ENCODE measurements at places on chromosomes 16 and 17.

GRCh38 chr16:3094289-3095027 is 4.6 kb downstream of the ZSCAN10 start:
- DNase-seq, result no peak

- no peak for DNase-seq
Observed at GRCh38 chr17:7354262-7354843, 603 bp upstream of the TMEM95 start.

DNA sequence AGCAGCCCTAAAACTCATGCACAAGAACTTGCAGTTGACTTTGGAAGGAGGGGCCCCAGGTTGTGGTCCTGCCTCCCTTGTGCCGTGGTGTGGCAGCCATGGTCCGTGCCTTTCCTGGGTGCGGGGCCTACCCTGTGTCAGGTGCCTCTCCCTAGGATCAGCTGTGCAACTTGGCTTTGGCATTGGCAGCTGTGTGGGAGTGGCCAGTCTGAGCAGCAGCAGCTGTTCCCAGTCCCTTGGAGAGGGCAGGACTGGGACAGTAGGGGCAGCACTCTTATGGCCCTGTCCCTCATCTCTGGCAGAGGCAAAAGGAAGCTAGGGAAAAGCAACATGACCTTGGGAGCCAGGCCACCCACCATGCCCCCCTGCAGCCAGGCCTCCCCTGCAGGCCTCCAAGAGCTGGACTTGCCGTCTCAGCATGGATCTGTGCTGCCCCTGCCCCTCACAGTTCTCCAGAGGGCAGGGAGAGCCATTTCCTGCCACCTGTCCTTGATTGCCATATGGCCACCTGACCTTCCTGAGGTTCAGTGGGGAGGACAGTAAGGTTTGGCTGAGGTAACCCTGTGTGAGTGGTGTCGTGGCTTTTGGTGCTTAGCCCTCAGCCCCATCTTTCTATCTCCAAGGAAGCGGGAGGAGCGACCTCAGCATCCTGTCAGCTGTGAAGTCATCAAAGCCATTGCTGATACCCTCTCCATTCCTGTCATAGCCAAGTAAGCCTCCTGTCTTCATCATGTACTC is 15.5 kb upstream of the NFATC3 start:
- no peak for DNase-seq

DNA sequence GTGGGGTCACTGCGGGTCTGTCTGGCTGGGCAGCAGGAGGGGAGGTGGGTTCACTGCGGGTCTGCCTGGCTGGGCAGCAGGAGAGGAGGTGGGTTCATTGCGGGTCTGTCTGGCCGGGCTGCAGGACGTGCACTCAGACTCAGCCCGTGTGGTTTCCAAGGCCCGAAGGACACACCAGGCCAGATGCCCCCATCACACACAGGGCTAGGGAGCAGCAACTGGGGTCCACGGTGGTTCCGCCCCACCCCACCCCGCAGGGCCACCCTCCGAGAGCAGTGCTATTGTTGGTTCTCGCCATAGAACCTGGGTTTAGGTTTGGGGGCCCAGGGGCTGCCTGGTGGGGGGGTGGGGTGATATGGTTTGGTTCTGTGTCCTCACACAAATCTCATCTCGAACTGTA is 5.8 kb upstream of the CIAO3 start:
- DNase-seq, result no peak

- no peak for DNase-seq
Observed at GRCh38 chr17:72588961-72589360, 468.1 kb downstream of the SOX9 start.

GRCh38 chr17:63910096-63910495 is 962 bp downstream of the CSHL1 start:
- DNase-seq, result no peak

- no peak for DNase-seq
Observed at GRCh38 chr17:15309793-15310192, 31.6 kb downstream of the TEKT3 start.

DNA sequence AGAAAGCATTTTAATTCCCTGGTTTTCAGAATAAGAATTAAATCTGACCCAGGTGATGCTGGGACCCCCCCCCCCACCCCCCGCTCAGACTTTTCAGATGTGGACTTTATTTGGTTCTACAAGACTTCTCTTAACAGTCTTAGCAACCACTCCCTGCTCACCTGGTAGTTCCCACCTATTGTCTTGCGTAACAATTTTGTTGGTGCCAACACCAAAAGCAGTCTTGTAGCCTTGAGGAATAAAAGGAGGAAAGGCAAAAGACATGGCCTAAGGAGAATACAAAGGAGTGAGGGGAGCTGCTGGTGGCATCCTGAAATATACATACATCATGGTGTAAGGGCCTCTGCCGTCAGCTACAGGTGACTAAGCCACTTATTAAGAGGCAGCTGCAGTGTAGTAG is 5.0 kb downstream of the TTLL6 start:
- no peak for DNase-seq

GRCh38 chr16:2033057-2033908 is 6.6 kb downstream of the NHERF2 start:
- DNase-seq, result no peak

GRCh38 chr17:50593321-50593720 is 32.8 kb downstream of the CACNA1G start:
- no peak for DNase-seq

DNA sequence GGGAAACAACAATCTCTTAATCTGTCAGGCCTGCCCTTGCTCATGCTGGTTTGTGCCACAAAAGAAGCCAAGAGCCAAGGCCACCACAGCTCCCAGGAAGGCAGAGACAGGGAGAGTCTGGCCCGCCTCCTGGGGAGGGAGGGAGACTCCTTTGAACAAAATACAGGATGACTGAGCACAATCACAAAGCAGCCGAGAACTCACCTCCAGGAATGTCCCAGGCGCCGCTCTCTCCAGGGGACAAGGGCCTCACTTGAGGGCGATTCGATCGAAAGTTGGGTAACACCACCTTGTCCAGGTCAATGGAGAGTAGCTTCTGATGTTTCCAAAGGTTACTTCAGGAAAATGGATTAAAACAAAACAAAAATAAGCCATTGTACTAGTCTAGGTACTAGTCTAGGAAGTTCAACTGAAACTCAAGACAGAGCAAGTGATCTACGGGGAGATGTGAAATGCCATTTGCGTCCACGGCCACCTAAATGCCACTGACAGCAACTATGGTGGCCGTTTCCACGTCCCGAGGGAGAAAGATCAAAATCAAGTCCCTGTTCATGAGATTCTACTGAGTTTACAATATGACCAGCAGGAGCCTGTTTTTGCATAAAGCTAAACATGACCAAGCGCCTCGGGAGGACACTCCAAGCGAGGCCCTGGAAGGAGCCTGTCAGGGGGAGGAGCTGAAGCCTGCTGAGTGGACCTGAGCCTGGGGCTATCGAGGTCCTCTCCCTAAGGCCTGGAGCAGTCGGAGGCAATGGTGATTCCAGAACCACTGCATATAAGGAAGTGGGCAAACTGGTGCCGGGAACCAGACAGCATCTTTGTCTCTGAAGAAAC is 13.4 kb upstream of the SLC38A8 start:
- DNase-seq, result no peak

DNA sequence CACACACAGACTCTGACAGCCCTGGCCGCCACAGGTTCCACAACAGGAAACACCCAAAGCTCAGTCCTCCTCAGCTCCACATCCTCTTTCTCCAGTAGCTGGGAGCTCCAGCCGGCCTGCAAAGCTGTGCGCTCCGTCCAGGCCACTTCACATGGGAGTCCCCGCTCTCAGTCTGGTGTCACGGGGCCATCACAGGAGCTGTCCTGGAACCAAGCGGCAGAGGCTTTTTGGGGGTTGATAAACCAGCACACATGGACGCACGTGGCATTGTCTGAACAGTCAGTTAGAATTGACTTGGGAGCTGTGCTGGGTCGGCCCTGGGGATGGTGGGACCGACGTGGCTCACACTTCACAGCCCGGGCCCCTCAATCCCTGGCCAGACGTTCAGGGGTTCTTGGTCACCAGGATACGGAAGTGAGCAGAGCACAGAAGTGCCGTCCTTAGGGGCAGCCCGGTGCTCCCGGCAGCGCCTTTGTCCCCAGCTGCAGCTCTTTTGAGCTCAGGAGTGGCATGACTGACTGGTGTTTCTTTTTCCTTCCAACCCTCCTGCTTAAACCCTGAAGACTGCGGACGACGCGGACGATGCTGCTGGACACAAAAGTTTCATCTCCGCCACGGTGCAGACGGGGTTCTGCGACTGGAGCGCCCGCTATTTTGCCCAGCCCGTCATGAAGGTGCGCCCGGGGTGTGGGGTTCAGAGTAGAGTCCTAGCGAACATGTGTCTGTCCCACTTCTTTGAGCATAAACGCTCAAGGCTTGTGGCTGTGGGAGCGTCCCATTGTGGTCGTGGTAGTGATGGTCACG is 66.6 kb upstream of the CHMP6 start:
- DNase-seq, result no peak

DNA sequence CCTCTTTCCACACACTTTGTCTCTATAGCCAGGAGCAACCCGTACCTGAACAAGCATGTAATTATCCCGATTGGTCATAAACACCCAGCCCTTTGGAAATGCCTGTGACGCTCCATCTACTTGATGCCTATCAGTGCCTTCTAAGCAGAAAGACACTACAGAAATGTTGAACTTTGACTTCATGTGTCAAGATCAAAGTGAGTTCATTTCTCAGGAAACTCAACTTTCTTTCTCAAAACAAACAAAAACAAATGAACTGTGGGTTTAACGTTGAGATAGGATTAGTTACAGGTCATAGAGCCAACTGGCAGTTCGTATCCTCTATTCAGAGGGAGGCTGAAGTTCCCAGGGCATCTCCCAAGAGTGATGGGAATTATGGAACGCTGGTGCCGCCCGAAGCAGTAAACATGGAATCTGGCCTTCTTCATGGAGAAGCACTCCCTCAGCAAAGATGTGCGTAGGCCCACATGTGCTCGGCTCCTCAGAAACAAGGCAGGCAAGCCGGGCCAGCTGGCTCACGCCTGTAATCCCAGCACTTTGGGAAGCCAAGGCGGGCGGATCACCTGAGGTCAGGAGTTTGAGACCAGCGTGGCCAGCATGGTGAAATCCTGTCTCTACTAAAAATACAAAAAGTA is 9.5 kb downstream of the SLC6A4 start:
- no peak for DNase-seq

- DNase-seq, result peak; percentile 72
Observed at GRCh38 chr16:86306011-86306644, 204.2 kb upstream of the FOXF1 start.

- DNase-seq, result no peak
Observed at GRCh38 chr16:31708348-31708747, 165.3 kb upstream of the ZNF267 start.

All from AG04450 (cell line).